ENCODE measurements at places on chromosomes 1 and 21.

GRCh38 chr1:204409836-204410687 lies 1.6 kb downstream of the PPP1R15B start:
- no peak for DNase-seq

- DNase-seq: no peak
These were observed 62.0 kb upstream of the GOLT1A start for GRCh38 chr1:204275695-204276370.

DNA sequence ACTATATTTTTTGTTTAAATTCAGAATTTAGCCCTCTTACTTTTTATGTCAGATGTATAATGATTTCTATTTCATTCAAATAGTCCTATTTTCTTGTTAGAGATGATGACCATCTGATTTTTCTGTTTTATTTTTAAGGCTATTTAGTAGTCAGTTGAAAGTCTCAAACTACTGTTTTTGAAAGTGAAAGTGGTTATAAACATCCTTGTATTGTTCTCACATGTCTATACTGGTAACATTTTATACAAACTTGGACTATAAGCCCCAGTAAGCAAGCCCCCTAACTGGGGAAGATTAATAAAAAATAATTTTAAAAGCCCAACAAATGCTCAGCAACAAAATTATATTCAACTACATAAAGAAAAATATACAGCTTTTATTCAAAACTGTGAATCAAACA lies 271.3 kb upstream of the RGS18 start:
- DNase-seq: no peak

GRCh38 chr1:110240476-110241210 lies 30.5 kb downstream of the KCNC4 start:
- no peak for DNase-seq

DNA sequence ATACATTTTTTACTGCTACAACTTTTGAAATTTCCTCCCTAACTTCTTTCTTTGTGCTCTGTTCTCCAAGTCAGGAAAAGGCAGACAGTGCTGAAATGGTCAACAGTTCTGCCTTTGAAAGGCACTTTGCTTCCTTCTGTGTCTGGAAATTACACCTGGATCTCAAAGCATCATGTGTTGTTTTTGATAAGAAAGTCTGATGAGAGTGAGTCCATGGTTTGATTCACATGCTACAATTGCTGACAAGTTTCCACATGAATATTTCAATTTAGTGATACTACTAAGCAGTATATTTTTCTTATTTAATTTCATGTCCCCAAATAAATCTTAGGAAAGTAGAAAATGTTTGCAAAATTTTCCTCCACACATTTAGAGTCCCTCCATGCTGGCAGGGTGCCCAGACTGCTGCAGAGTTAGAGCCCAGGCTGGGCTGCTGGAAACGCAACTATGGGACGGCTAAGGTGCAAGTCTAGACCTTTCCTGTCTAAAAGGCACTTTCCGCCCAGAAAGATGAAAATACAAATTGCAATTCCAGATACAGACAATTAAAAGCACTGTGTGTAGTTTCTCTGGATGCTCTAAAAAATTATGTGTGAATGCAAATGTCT lies 96.6 kb upstream of the RUNX1 start:
- DNase-seq: no peak

- DNase-seq: no peak
These were observed 1.1 kb downstream of the CGN start for GRCh38 chr1:151512326-151512725.

GRCh38 chr1:22224631-22225030 lies 81.7 kb upstream of the WNT4 start:
- DNase-seq: no peak

DNA sequence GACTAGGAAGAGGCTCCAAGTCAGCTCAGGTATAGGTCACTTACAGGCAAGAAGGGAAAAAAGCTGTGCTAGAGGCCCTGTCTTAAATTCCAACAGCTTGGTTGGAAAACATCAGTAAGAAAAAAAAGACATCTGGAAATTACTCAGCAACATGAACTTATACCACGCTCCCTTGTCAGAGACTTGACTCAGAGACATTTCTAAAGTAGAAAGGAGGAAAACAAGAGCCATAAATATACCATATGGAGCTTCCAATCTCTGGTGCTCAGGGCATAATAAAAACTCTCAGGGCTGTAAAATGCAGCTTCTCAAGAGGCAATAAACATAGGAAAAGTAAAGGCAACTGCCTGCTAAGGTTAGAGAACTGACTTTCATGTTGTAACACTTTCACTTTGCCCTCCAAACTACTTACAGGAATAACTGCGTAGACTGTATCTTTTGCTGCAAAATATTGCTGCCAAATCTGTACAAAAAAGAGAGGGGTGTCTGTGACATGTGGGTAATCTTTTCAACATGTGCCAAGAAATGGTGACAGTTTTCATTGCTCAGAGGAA lies 14.7 kb downstream of the ATPAF1 start:
- no peak for DNase-seq

GRCh38 chr1:53807916-53808315 lies 30.2 kb downstream of the NDC1 start:
- no peak for DNase-seq

GRCh38 chr1:234912548-234913277 lies 215.9 kb downstream of the TOMM20 start:
- no peak for DNase-seq

DNA sequence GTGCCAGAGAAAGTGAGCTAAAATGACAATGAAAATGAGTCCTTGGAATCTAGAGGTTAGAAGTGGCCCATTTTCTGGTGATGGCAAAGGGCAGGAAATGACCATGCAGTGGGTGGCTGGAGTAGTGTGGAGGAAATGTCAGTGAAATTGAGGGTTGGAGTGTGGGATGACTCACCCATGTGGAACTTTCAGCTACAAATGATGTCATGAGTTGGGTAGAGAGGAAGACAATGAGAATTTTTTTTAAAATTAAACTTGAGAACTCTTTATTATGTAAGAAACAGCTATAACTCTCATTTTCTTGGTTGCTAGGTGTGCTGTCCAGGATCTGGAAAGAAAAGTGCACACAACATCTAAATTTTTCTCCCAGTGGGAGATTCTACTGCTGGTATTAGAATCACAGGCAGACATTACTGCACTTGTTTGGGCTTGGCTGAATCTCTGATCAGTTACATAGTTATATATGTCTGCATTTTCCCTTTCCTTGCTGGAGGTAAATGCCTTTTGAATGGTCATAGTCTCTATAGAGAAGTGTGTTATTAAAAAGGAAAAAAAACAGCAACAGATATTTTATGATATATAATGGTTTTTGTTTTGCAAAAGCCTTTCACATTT lies 56.8 kb upstream of the GNG12 start:
- no peak for DNase-seq
